Uterus (tissue), 4 donors: ENCODE measurements at places on chromosomes 11 and 22. TPM values are rescaled to one million over a fixed set of nuclear protein-coding genes. Genes with fewer than 3 reads are reported as not detected.

Gene BARX2
- not detected for total RNA-seq

Gene RAB38
- total RNA-seq: not detected

Gene MIOX
- total RNA-seq: not detected

Gene GSTT2B
- total RNA-seq: 2.1 TPM
